Activated effector memory CD4-positive, alpha-beta T cell treated with anti-CD3 and anti-CD28 coated beads, Interleukin-2, amount 50 U/mL, for 16 hours (primary cell): ENCODE measurements at places on chromosomes 7 and 10.

DNA sequence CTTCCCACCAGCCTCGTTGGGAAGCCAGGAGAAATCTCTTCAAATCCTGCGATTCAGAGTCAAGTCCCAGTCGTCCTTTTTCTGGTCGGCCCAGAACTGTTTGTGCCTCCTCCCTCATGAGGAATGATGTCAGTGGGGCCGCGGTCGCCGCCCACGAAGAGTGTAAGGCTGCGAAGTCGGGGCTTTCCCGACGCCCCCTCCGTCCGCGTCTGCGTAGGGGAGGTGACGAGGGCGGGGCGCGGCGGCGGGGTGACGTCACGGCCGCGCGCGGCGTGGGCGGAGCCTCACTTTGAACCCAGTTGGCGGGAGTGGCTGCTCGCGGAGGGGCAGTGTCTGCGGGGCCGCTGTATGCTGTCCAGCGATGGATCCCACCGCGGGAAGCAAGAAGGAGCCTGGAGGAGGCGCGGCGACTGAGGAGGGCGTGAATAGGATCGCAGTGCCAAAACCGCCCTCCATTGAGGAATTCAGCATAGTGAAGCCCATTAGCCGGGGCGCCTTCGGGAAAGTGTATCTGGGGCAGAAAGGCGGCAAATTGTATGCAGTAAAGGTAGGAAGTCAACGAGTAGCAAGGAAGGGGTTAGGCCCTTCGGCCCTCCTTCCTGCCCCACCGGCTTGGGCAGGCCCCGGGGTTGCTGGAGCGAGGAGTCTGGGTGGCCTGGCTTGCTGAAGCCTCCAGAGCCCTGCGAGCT lies at the start of gene MASTL:
Gene MASTL (plus strand): TSS at position 287 of the 689 bp plus-strand sequence. CDS start 75 bp downstream, at position 362.
- DNase-seq, result peak; percentile 98

DNA sequence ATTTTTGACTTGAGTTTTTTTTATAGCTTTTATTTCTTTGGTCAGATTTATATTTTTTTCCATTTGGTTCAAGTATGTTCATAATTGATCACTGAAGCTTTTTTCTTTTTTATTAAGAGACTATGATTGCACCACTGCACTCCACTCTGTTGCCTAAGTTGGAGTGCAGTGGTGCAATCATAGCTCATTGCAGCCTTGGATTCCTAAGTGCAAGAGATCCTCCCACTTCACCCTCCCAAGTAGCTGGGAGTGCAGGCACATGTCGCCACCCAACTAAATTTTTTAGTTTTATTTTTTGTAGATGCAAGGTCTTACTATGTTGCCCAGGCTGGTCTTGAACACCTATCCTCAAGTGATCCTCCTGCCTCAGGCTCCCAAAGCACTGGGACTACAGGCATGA lies 97.7 kb upstream of the KIF5B start:
- DNase-seq, result no peak

GRCh38 chr10:23311034-23311433 lies 33.6 kb downstream of the C10orf67 start:
- DNase-seq, result no peak

DNA sequence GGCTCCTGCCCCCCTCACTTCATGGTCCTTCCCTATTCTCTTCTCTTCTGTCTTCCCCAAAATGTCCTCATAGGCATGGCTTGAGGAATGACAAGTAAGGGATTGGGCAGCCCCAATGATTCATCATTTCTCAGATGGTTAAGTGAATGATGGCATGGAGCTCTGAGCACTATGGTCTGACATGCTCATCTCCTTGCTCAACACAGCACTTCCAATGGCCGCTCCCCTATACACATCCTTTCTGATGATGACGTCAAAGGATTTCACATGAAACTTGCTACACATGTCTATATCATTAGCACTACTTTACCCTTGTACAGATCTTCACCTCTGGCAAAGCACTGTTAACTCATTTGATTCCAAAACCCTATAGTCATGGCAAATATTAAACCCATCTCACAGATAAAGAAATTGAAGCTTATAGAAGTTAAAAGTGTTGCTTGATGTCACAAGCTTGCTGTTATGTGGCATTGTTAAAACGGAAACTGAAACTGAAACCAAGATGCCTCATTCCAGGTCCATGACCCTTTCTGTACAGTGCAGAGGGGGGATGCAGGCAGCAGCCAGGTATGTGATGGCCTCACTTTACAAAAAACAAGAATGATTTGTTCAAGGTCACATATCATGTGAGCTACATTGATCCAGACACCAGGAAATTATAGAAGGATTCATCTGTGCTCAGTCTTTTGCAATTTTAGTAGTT lies 90.0 kb upstream of the PLXNA4 start:
- no peak for DNase-seq

- DNase-seq, result no peak
Measured at GRCh38 chr7:148664324-148664723, 34.4 kb upstream of the CUL1 start.

GRCh38 chr10:133306941-133307379 lies 1.7 kb downstream of the TUBGCP2 start:
- no peak for DNase-seq

GRCh38 chr10:48782386-48782785 lies 97.7 kb downstream of the WDFY4 start:
- DNase-seq, result no peak

- no peak for DNase-seq
Measured at GRCh38 chr10:6410830-6411229, 169.2 kb downstream of the PRKCQ start.

GRCh38 chr10:61125560-61126170 lies 181.7 kb upstream of the RHOBTB1 start:
- no peak for DNase-seq

DNA sequence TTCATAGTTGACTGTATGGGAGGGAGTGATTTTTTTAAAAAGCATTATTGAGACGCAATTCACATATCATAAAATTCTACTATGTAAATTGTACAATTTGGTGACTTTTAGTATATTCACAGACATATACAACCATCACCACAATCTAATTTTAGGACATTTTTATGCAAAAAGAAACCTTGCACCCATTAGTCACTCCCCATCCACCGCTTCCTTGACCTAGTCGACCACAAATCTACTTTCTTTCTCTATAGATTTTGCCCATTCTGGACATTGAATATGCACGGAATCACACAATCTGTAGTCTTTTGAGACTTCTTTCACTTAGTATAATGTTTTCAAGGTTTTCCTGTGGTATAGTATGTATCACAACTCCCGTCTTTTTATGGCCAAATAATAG lies 54.6 kb downstream of the BLNK start:
- no peak for DNase-seq

DNA sequence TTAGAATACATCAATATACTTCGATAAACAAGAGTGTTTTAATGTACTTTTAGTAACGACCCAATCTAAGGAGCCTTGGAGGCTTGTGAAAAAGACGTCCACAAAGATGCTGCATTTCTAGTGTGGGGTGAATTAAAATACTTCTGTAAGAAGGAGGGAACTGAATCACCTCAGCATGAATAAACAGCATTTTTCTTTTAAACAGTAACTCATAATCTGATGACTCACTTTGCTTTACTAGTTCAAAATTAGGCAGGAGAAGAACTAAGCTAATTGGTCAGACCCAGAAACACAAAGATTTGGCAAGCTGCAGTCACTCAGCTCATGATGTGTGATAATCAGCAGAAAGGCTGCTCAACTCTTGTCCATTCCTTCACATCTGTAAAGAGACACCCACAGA lies 24.2 kb downstream of the NCOA4 start:
- no peak for DNase-seq

GRCh38 chr7:47672271-47672791 lies 90.4 kb upstream of the TNS3 start:
- DNase-seq, result no peak

- DNase-seq, result no peak
Measured at GRCh38 chr7:25392588-25393338, 164.5 kb upstream of the NPVF start.

- DNase-seq, result peak; percentile 64
Measured at GRCh38 chr7:97179454-97180104, 62.1 kb downstream of the SDHAF3 start.

DNA sequence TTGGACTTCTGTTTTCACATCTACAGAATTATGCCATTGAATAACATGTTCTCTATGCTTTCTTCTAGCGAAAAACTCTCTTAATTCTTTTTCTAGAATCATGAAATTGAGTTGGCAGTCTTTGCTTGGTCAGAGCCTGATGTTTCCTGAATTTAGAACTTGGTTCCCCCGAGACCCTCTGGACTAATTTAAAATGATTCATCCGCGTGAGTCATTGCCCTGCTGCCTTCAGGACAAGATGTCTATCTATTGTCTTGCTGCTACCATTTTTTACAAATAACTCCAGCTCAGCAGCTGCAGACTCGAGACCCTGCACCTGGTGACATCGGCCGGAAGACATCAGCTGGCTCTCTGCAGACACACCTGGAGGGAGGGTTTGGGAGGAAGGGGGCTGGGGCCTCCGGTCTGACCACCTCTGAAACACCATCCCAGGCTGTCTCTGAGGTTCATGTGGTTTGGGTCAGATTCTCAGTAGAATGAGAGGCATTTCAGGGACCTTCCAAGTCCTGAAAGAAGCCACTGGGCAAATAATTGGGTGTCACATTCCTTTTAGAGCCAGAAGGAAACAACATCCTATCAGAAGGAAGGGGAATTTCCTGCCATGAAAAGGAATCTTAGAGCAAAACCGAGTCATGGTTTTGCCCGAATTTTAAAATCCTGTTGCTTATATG lies 20.9 kb upstream of the KLF6 start:
- peak; percentile 86 for DNase-seq

DNA sequence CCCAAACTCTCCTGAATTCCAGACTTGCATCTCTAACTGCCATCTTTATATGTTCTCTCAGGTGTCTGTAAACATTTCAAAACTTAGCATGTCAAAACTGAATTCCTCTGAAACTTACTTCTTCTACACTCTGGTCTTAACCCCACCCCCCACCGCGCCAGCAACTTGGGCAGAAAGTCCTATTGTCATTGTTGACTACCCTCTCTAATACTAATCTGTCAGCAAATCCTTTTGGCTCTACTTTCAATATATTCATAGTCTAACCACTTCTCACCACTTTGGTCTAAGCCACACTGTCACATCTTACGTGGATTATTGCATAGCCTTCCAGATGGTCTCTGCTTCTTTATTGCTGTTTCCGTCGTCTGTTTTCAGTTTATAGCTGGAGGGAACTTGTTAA lies 86.6 kb downstream of the AHCYL2 start:
- no peak for DNase-seq

DNA sequence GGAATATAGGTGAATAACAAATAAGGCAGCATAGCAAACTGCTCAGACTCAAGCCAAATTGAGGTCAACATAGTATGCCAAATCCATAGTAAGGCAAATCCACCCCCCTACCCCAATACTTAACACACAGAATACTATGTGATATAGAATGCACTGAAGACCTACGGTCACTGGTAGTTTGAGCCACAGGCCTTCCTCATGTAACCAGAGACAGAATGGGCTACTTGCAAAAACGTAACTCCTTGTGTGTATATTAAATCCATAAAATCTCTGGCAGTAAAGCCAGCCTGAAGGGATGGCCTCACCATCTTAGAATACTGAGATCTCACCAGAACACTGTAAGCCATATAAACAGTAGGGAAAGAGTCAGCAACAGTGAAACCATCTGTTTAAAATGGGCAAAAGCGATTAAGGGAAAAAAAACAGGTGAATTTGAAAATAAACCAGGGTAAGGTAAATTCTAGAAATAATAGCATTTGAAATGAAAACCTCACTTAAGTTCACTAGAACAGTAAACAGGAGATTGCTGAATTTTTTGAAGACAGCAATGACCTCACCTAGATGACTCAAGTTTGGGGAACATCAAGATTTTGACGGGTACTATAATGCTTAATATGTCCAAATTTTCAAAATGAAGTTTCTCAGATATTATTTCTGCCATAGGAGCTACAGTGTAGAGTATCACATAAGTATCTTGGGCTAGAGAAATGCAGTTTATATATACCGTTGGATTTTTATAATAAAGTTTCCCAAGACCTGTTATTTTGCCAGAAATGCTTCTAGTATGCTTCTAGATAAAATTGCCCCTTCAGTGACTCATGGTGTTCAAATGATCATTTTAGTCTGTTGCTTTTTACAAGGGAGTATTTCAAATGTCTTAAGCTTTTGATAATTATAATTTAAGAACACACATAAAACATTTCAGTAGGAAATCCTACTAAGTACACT lies 13.9 kb downstream of the HNRNPA2B1 start:
- no peak for DNase-seq

DNA sequence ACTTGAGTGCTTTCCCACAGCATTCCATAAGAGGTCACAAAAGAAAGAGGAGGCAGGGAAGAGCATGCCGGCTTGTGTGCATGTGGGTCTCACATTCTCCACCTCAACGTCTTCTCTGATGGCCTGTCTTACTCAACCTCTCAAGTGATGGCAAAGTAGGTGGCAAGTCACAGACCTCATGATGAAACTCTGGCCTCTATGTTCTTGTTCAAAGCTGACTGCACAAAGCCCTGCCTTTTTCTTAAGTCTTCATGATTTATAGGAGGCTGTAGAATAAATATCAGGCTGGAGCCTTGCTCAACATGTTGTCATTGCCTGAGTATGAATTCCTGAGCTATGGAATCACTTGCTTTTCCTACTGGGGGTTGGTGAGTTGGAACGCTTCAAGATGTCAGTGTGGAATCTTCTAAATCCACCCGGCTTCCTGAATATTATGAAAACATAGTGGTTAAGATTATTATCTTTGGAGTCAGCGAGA lies 213.6 kb upstream of the INHBA start:
- no peak for DNase-seq

GRCh38 chr10:84375011-84375410 lies 46.6 kb downstream of the CCSER2 start:
- no peak for DNase-seq

GRCh38 chr7:28183627-28184026 lies 3.0 kb upstream of the JAZF1 start:
- DNase-seq, result no peak

DNA sequence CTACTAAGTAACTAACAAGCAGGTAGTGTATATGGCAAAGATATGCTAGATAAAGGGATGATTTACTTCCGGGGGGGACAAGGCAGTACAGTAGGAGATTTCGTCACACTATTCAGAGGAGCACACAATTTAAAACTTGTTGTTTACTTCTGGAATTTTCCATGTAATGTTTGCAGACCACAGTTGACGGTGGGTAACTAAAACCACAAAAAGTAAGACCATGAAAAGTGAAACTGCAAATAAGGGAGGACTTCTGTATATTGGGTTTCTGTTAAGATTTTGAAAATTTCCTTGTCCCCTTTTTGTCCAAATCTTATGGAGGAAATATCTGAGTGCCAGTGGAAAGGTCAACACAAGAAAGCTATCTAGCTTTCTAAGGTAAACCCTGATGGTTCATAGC lies 170.0 kb downstream of the ELAPOR2 start:
- DNase-seq, result no peak

DNA sequence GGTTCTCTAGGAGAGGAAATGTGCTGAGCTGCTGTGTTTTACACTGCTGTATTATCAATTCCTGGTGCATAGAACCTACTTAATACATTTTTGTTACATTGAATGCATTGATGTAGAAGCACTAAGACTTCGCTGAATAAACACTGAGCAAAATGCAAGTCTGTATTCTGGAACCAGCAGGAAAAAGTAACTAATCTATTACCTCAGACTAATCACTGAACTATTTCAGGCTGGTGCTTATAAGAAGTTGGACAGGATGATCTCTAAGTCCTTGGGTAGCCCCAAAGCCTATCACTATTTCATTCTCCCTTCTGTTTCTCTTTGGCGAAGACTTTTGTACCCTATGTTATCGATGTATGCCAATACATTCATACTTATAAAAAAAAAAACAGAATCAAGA lies 87.2 kb upstream of the LRRTM3 start:
- no peak for DNase-seq

- DNase-seq, result no peak
Measured at GRCh38 chr7:121510302-121510701, 114.2 kb upstream of the FAM3C start.

GRCh38 chr7:4919969-4920766 lies 36.7 kb upstream of the RADIL start:
- DNase-seq, result no peak
